Activated T-helper 17 cell treated with anti-CD3 and anti-CD28 coated beads, Interleukin-2, amount 50 U/mL, for 72 hours (primary cell): ENCODE measurements at places on chromosomes 4 and X.

DNA sequence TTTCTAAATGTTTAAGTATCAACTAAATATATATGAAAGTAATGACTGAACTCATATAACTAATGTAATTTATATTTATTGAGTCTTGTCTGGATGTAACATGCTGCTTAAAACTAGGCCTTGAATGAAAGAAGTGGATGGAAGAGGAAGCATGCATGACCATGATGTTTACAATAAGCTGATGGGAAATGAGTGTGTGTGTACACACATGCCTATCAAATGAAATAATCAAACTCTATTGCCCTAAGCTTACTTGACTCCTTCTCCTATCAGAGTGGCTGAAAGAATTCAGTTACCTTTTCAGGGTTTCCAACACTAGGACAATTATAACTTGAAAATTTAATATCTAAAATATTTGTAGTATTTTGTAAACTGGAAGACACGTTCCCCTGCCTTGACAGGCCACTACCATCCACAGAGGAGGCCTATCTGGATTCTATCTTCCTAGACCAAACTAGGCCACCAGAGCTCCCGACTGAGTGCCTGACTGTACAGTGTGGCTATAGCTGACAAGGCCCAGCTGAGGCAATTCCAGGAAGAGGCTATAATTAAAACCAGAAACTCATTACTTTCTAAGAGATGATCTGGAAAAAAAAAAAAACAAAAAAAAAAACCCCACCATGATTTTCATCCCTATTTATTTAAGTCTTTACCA, 7.6 kb downstream of the ARSJ start:
- no peak for ATAC-seq

GRCh38 chr4:150164956-150165629, 86.8 kb downstream of the DCLK2 start:
- no peak for ATAC-seq

DNA sequence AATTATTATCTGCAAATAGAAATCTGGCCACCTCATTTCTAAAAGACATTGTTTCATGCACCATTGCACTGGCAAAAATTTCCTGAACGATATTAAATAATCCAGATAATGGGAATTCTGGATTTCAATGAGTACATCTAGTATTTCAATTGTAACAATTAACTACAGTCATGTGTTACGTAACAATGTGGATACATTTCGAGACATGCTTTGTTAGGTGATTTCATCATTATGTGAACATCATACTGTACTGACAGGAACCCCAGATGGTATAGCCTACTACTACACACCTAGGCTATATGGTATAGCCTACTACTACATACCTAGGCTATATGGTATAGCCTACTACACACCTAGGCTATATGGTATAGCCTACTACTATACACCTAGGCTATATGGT, 14.8 kb downstream of the LAMTOR3 start:
- no peak for ATAC-seq

DNA sequence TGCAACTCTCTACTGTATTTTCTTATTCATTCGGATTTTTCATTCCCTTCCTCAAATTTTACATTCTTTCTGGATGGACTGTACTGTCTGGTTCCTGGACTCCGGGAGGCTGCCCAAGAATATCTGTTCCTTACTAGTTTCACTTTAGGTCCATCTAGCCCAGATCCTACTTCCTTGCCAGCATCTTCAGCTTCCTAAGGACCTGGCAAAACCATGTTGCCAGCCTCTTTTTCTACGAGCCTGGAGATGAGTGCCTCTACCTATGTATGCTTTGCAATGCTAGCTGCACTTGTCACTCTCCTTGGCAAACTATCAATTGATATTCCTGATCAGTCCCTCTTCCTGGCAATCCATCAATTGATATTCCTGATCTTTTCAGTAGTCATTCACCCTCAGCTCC, 5.6 kb upstream of the LNX1 start:
- ATAC-seq: no peak

- ATAC-seq: no peak
Observed at GRCh38 chrX:47351706-47352105, 18.7 kb upstream of the ZNF157 start.

- ATAC-seq: no peak
Observed at GRCh38 chrX:101749436-101749835, 89.8 kb upstream of the ARMCX2 start.

DNA sequence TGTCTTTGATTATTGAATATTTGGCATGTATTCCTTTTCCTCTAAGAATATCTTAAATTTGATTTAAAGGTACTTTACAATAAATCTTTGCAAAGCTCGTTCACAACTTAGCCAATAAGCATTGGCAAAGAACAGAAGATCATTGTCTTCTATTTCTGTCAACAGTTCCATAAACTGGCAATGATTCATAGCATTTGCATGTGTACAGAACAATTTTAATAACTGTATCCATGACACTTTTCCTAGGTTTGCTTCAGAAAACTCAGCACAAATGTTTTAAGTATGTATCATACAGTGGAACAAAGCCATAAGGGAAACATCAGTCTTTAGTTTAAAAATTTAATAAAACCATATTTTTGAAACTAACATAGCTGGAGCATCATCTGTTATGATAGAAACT, 462.7 kb upstream of the RPS6KA3 start:
- no peak for ATAC-seq

- no peak for ATAC-seq
Observed at GRCh38 chrX:118976599-118977340, 2.4 kb downstream of the LONRF3 start.
